ENCODE measurements at places on chromosomes 11 and 22.

- DNase-seq = no peak
These were observed 1125.4 kb downstream of the DLG2 start for GRCh38 chr11:84501750-84502149.

DNA sequence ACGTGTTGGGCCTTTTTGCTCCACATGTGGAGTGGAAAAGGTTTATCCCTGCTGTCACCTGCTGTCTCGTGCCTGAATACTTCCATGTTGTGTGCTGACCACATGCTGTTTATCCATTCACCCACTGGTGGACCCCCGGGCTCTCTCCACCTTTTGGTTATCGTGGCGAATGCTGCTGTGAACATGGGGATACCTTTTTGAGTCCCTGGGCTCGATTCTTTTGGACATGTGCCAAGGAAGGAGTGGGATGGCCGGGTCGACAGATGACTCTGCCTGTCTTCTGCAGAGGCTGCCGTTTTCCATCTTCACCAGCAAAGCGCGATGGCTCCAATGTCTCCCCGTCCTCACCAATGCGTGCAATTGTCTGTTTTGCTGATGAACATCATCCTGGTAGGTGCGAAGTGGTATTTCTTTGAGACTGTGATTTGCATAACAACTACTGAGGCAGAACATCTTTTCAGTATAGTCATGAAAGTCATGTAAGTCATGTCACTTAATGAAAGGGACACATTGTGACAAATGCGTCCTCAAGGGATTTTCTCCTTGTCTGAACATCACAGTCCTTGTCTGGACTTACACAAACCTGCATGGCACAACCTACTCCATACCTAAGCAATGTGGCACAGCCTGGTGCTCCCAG lies 758.7 kb downstream of the BRD1 start:
- DNase-seq = no peak

DNA sequence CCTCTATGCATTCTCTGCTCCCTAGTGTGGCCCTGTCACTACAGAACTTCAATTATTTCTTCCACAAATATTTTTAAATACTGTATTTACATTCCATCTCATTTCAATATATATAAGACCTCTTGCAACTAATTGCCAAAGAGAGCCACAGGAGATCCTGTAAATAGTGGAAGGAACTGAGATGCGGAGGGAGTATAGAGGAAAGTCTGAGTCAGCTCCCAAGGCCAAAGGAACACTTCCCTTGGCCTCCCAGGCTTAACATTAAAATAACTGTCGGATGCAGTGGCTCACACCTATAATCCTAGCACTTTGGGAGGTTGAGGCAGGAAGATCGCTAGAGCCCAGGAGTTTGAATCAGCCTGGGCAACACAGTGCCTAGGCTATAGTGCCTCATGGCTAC lies 31.2 kb downstream of the RBFOX2 start:
- no peak for DNase-seq

- DNase-seq = no peak
These were observed 106.7 kb downstream of the MRTFA start for GRCh38 chr22:40529821-40530220.

DNA sequence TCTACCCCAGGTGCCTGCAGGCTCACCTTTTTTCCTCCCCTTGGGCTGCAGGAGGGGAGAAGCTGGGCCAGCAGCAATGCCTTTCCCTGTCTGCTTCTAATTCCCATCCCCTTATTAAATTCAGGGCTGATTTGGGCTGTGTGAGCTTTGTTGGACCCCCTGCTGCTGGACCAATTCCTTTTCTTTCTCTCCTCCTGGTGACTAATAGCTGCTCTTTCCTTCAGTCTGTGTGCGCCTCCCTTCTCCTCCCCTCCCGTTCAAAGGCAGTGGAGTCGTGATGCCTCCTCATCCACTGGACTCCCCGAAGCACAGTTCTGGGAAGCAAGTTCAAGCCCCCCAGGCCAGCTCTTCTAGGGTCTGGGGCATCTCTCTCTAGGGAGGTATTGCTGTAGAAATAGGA lies 567.9 kb upstream of the CADM1 start:
- no peak for DNase-seq

DNA sequence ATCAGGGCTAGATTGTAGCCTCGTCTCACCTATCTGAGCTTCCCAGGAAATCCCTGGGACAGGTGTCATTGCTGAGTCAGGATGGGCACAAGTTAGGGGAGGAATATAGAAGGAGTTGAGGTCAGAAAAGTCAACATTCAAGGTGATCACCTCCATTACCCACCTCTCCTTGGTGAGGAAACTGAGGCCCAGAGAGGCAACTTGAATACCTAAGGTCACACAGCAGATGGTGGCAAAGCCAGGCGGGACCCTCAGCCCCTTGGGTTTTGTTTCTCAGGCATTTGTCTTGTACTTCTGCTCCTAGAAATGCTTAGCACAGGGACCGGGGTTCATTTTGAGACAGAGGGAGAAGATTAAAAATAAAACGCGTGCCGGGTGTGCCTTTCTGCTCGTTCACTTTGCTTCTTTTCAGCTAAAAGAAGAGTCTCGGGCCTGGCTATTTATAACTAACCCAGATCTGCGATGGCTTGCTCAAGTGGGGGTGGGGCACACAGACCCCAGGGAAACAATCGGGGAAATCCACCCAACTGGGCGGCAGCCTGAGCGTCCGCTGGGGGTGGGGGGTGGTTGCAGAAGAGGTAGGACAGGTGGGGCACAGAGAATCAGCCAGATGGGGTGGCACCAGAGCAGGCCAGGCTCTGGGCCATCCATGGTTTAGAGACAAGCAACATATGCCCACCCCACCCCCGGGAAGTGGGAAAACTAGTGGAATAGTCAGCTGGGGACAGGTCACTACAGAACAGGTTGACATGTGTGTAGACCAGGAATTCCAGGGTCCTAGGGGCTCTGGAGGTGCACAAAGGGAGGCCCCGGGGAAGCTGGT lies 3.9 kb upstream of the GNAZ start:
- no peak for DNase-seq

GRCh38 chr11:38460896-38461295 lies 1862.9 kb upstream of the RAG2 start:
- no peak for DNase-seq

GRCh38 chr11:4626207-4627099 lies 10.8 kb upstream of the OR51D1 start:
- no peak for DNase-seq

- no peak for DNase-seq
These were observed 11.4 kb downstream of the FAM181B start for GRCh38 chr11:82722231-82722630.

DNA sequence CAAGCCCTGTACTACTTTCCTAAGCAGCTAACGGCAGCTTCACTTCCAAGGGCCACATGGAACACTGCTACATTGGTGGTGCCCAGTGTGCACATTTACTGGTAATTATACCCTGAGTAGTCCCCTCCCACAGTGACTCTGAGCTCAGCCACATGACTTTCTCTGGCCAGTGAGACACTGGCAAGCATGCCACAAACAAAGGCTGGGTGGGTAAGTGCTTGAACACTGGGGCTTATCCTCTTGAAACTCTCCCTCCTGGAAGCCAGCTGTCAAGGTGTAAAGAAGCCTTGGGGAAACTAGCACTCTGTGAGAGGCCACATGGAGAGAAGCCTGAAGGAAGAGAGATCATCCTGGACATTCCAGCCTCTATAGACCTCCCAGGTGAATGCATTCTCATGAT lies 54.4 kb upstream of the DRD2 start:
- no peak for DNase-seq

DNA sequence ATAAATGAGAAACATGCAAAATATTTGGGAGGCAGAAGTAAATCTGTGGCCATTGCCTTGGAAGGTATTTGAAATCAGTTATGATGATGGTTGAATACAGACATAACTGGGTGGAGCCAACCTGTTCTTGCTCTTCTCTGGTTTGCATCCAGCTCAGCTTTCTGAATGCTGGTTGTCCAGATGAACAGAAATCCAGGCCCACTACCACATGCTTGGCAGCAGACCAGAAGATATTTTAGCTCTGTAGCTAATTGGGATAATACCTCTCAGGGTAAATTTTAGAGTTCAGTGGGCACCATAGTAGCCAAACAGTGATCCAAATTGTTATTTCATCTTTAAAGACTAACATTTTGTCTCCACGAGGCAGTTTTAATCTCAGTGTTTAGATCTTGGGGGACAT lies 308.3 kb downstream of the RAB38 start:
- no peak for DNase-seq

- DNase-seq = no peak
These were observed 342.5 kb downstream of the NTM start for GRCh38 chr11:131712897-131713296.

DNA sequence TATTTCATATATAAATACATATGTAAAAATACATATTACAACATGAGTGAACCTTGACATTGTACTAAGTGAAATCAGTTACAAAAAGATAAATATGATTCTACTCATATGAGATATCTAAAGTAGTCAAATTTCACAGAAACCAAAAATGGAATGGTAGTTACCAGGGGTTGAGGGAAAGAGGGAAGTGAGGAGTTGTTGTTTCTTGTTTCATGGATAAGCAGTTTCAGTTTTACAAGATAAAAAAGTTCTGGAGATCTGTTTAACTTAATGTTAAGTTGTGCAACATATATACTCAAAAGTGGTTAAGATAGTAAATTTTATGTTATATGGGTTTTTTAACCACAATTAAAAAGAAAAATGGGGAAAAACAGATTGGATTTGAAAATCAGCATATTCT lies 107.7 kb downstream of the ELP4 start:
- no peak for DNase-seq

GRCh38 chr22:30612789-30613188 lies 5.8 kb downstream of the TCN2 start:
- DNase-seq = no peak

DNA sequence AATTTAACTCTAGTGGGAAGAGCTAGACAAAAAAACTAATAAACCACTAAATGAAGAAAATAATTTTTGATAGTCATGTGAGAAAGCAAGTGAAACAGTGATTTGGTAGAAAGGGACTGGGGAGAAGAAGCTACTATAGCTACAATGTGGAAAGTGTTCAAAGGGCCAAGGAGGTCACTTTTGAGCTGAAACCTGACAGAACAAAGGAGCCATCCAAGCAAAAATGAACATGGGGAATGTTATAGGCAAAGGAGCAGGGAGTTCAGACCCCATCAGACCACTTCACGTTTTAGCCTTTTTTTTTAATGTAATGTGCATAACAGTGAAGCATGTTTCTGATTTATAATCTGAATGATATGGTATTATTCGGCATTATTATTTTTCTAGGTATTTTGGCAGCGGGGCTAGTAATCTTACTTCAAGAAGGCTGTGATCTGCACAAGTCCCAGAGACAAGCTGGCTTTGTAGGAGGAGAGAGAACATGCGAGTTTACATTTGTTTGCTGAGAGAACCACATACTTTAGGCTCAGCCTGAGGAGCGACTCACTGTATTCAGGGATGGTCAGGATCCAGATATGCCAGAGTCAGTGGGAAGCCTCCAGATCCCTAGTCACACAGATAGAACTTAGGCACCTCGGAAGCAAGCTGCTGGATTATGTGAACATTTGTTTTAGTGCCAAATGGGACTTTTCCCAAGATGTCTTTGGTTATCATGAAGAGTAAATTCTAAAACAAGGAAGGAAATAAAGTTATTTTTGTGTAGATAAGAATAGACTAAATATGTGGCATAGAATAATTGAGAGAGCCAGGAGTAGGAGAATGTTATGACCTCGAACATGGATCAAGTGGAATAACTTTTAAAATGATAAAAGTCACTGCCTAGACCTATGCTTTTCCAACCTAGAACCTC lies 118.6 kb downstream of the TRIM44 start:
- no peak for DNase-seq

DNA sequence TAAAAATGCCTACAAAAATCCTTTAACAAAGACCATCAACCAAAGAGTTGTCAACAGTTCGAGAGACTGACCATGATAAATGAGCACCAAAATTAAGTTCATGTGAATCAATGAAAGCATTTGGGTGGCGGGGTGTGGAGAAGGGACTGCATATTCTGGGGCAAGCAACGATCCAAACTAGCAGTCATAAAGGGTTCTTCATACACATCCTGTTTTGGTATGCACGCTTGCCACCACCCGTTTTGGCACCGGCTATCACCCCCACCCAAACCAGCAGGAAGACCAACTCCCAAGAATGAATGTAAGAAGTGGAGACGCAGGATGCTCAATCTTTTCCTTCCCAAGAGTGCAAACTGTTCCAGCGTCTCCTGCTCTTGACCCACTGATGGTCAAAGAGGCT lies 80.8 kb downstream of the SGSM3 start:
- DNase-seq = no peak

DNA sequence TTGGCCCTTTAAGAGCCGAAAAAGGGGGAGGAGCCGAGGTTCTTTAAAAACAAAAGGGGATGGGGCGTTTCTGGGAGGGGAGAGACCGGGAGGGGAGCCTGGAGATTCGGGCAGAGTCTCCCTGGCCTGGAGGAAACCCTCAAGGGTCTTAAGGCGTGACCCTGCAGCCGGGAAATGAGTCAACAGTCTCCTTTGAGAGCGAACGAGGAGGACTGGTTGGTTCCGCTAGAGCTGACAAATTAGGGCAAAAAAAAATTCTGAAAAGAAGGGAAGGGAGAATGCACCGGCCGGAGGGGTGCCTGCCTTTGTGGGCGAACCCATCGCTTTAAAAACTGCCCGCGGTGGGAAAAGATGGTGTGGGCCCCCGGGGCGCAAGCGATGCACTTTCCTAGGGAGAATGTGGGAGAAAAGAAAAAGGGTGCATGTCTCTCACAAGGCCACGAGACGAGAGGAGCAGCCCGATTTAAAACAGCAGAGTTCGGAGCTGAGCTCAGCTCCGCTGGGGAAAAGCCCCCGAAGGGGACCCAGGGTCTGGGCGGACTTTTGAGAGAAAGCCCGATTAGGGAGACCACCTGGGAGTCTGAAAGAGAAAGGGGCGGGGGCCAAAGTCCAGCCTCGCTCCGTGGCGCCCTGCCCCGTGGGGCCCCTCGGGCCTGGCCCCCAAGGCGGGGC lies 874 bp downstream of the ZFTA start:
- no peak for DNase-seq

DNA sequence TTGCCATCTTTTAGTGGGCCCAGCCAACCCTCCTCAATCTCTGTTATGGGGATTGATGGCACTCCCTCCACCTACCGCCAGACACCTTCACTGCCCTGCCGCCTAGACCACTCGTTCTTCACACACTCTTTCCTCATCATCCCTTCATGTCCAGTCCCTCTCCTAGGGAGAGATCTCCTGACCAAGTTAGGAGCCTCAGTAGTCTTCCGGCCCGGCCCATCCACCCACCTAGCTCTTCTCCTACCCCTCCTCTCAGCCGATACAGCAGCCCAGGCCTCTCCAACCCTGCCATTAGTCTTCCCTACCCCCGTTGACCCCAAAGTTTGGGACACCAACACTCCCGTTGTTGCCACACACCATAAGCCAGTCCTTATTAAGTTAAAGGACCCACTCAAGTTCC lies 11.0 kb upstream of the OR56A3 start:
- DNase-seq = no peak

DNA sequence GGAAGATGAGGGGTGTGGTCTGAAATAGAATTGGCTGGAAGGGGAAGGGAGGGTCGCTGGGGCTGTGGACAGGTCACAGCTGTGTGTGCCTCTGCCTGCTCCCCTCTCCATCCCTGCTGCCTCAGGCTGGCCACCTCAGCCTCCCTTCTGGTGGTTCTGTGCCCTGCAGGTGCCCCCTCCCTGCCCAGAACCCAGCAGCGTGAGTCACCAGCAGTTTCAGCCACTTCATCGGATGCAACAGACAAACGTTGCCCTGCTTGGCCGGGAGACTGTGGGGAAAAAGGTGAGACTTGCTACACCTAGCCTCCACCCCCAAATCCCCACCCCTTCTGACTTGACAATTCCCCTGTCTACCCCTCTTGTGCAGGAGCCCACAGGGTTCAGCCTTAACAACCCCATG lies 21.8 kb upstream of the LRRC10B start:
- no peak for DNase-seq

- DNase-seq = no peak
These were observed at the start of gene CTNND1 for GRCh38 chr11:57761301-57762234. CTNND1 (plus strand) TSS chr11:57761802; CDS start chr11:57791479, 29,677 bp downstream.

- DNase-seq = no peak
These were observed 5.8 kb upstream of the MIEF1 start for GRCh38 chr22:39496131-39496838.
